NCI-H2029 (cell line): ENCODE measurements at places on chromosomes 7 and 10.

GRCh38 chr10:3787016-3787400 is 2.0 kb upstream of the KLF6 start:
- no peak for DNase-seq

- no peak for DNase-seq
Measured at GRCh38 chr10:107616463-107617410, 452.2 kb upstream of the SORCS1 start.

DNA sequence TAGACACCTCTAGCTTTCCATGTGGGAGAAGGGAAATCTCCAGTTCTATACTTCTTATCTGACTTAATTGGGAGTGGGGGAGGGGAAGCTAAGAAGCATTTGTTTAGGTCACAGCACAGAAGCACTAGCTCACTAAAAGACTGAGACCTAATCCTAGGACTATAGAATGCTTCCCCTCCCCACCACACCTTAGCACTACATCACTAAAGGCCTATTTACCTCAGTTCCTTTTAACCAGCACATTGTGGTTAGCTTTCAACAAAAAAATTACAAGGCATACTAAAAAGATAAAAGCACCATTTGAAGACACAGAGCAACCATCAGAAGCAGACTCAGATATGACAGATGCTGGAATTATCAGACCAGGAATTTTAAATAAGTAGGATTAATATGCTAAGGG is 53.8 kb upstream of the ADRA2A start:
- DNase-seq, result no peak

DNA sequence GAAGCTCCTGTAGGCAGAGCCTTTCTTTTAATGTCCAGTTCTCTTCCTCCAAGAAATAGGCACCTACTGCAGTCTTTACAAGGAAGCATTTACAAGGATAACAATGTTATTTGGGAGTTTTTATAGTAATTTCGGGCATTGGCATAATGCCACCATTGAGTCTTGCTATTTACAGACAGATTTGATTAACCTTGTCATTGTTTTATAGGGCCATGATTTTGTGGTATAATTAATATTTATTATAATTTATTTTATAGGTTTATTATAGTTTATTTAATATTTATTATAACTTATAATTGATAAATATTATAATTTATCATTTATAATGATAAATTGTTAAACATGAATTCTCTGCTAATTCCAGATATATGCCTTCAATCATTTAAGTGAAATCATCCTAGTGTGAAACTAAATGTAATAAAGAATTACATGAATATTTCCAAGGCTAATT is 573 bp upstream of the POT1 start:
- DNase-seq, result no peak

GRCh38 chr7:14507617-14508016 is 394.9 kb downstream of the DGKB start:
- peak; percentile 81 for DNase-seq

GRCh38 chr10:128336401-128336800 is 210.2 kb upstream of the MKI67 start:
- DNase-seq, result no peak

- DNase-seq, result no peak
Measured at GRCh38 chr10:103798511-103798910, 56.9 kb downstream of the SH3PXD2A start.

DNA sequence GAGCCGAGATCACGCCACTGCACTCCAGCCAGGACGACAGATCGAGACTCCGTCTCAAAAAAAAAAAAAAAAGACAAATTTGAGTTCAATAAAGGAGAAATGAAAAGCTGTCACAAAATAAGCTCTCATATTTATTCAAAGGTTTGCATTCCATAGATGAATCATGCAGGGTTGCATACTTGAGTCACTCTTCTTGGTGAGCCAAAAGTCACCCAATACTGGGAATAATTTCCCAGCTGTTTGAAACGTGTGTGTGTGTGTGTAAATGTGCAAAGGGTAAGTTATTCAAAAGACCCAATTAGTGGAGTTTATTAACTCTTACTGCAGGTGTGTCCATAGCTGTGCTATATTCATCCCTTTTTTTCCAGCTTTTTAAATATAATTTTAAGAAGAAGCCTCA is 297.7 kb downstream of the CCDC3 start:
- DNase-seq, result no peak

DNA sequence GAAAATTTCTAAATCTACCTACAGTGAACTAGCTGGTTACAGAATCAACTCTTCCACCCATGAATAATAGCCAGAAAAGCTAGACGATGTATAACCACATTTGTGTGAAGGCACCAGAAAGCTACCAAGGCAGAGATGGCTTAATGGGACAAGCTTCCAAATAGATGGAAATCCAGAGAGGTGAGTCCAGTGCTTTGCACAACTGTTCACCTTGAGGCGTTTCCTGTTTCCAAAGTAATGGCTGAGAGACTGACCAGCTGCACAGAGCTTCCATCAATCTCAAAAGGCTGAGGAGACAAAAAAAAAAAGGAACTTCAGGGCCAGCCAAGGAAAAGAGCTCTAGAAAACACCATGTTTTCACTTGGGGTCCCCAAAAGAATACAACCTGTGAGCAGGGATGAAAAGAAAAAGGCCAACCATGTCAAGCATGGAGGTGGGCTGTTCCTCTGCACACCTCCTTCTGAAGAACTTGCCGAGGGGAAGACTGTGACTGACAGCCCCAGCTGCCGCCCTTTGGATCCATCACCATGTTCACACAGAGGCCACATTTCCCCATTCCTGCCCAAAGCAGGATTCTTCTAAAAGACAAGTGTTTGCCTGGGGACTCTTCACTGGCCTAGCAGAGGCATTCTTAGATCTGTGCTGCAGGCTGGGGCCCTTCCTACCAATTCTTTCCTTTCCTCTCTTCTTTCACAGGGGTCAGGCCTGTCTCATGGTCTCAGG is 72.9 kb downstream of the ARHGAP21 start:
- no peak for DNase-seq

- DNase-seq, result no peak
Measured at GRCh38 chr7:70657571-70657970, 474.4 kb upstream of the GALNT17 start.

GRCh38 chr10:67818323-67818722 is 19.7 kb downstream of the DNAJC12 start:
- DNase-seq, result peak; percentile 76

- no peak for DNase-seq
Measured at GRCh38 chr7:134545380-134545779, 3.5 kb upstream of the AKR1B15 start.

DNA sequence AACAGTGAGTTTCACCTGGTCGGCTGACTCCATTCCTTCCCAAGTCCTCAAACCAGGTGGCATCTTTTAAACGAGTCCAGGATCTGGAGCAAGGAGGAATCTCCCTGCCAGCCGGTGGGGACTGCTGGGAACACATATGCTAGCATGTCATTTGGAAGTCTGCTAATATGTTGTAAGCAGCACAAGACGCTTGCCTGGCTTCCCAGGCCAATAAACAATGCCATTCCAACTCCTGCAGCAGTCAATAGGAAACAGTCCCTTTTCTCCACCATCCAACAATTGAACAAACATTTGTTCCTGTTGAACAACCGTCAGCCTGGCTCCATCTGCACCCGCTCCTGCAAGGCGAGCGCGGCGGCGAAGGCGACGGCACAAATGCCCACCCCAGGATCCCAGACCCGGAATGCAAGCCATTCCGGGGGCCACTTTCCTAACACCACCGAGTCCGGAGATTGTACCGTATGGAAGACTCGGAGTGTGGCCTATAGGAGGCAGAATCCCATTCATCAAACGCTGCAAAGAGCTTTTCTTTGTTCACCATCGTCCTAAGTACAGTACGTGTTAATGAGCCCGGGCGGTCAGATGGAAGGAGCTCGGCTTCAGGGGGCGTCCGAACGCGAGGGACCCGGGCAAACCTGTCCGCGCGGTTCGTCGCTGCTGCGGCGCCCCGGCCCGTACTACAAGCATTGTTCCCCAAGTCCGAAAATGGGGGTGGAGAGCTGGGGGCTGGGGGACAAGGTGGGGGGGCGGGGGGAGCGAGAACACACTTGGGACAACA is 1.6 kb downstream of the FAM53B start:
- DNase-seq, result peak; percentile 13

DNA sequence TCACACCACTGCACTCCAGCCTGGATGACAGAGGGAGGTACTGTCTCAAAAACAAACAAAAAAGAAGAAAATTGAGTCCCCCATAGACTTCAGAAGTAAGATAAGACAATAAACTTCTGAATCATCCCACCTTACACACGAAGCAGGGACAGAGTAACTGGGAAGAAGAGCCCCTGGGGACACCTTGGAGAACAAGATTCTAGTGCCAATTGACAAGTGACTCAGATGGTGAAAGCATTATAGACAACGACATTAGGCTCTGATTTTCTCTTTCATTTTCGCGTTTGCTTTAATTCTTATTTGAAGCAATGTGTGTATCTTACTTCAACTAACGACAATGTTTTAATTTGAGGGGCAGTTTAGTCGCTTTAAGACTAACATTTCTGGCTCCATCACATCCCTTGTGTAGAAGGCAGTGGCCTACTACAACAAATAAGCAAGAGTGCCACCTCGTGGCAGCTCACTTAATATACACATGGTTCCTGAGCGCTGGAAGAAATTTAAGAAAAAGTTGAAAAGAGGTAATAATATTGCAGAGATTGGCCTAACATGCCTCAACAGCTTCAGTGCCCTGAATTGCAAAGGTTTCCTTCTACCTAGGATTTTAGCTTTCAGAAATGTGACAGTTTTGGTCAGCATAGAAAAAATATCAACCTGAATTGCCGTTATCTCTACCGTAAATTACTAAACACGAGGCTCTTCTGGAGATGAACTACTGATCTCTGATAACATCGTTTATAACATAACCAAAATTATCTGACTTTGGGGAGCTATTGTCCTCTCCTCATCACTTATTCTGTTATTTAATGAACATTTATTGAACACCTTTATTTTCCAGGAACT is 36.7 kb downstream of the ASNS start:
- peak; percentile 57 for DNase-seq

DNA sequence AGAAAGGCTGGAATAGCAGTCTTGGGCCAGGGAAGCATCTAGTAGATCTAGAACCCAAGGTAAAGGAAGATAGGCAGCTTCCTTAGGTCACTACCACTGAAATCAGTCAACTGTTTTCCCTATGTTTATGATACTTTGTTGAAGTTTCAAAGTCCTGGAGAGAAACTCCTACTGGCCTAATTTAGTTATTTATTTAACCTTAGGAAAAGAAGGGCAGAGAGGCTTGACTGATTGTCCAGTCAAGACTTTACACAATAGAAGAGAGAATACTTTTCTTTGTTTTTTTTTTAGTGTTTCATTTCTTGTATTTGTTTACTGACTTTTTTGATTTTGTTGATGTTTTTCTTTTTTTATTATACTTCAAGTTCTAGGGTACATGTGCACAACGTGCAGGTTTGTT is 138.9 kb upstream of the PHYHIPL start:
- no peak for DNase-seq

DNA sequence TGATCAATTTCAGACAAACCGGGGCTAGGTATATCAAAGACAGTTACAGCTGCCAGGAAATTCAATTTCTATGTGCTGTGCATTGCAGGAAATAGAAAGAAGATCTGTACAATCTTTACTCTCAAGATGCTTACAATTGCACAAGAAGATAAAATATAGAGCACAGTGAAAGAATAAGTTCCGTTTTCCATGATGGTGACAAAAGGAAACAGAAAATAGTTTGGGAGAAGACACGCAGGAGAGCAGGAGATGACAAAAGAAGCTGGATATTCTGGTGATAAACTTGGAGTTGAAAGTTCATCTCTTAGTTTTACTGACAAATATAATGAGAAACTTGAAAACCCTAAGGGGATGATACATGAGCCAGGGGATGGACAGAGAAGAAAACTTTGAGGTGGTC is 646.0 kb downstream of the PARD3 start:
- DNase-seq, result no peak

DNA sequence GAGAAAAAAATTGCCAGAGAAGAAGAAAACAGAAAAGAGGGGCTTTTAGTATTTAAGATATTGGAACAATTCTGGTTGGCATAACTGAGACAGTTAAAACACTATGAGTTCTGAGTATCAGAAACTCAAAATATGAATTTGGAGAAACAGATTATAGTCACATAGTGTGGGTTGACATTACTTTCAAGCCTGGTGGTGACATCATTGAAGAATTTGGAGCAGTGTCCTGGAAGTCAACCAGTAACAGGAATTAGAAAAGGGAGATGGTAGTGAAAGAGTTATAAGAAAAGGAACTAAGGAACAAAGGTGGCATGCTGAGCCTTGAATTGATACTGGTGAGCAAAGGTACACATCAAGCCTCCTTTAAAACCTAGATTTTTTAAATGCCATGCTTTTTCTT is 88.2 kb downstream of the ZNF438 start:
- no peak for DNase-seq

DNA sequence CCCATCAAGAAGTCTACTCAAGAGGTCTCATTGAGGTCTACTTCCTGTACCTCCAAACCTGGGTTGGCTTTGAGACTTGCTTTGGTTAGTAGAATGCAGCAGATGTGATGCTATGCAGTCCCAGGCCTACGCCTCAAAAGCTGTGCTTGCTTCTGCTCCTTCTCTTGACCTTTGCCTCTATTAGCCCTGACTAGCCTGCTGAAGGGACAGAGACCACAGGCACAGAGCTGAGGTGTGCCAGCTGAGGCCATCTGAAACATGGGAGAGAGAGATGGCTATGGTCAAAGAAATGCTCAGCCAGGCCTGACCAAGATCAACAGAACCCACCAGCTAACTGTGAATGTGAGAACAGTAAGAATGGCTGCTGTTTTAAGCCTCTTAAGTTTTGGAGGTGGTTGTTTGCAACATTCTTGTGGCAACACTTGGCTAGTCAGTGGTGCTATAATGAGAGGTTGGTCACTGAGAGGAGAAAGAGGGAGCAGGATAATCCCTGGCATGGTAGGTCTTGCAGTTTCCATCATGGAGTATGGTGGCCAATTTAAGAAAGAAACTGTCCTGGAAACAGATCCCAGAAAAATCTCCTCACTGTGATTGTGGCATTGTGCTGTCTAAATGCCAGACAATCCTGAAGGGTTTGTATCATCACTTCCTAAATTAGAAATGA is 176.1 kb upstream of the PHYHIPL start:
- DNase-seq, result no peak

- no peak for DNase-seq
Measured at GRCh38 chr7:110105840-110106239, 985.1 kb upstream of the LRRN3 start.

GRCh38 chr7:103811997-103812396 is 177.5 kb downstream of the RELN start:
- peak; percentile 66 for DNase-seq

- no peak for DNase-seq
Measured at GRCh38 chr7:73717025-73717807, 2.3 kb downstream of the STX1A start.

- no peak for DNase-seq
Measured at GRCh38 chr10:19783721-19784120, 32.5 kb upstream of the PLXDC2 start.

GRCh38 chr10:34916314-34916713 is 101.2 kb upstream of the PARD3 start:
- no peak for DNase-seq

DNA sequence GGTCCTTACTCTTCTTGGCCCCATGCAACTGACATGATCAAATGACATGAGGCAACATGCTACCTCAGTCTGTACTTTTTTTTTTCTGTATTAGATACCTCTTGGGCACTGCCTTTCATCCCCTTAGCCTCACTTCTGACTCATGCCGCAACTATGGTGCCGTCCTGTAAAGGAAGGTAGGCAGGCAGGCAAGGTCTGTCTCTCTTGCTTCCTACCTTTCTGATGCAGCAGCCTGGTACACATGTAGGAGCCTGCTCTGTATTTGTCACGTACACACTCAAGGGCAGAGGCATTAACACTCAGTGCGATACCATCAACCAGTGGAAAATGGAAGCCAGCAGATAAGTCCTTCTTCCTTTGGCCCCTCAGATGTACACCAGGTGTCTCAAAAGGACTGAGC is 146.7 kb downstream of the ATE1 start:
- DNase-seq, result no peak
